RWPE2 (cell line): ENCODE measurements at places on chromosomes 6 and 20.
A peak's percentile ranks its signal among the peaks of the same experiment; 100 is the strongest.

GRCh38 chr20:37533154-37533715 lies 5.6 kb upstream of the BLCAP start:
- DNase-seq = peak; percentile 19

DNA sequence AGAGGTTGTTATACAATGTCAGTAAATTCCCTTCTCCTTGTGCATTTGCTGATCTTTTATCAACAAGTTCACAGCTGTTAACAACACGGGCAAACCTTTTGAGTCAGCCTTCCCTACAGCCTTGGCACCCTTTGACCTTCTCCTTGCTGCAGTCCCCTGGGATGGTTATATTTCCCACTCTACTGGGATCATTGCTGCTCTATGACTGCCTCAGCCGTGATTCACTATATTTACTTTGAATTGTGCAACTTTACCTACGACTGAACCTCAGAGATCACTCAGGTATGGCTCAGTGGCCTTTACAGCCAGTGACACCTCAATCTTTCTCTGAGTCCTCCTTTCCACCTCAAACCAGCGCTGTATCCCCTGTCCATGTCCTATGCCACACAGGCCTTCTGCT lies 1293.3 kb downstream of the EPHA7 start:
- DNase-seq = peak; percentile 65

GRCh38 chr6:16419636-16420336 lies 181.4 kb downstream of the GMPR start:
- DNase-seq = no peak

GRCh38 chr20:44117296-44118184 lies 69.4 kb downstream of the JPH2 start:
- peak; percentile 71 for DNase-seq

DNA sequence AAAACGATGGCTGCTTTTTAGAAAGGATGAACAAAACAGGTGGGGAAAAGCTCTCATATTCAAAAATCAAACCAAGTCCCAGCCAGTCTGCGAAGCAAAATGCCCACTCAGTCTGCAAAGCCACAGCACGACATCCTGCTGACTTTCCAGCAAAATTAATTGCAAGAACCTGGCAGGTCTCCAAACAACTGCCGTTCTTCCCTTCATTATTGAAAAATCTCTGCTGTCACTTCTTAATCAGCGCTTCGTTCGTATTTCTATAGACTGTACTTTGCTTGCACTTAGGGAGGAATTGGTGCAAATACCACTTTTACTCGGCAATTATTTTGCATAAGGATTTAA lies 222.4 kb downstream of the CBLN4 start:
- no peak for DNase-seq

GRCh38 chr6:17298257-17298656 lies 17.1 kb downstream of the RBM24 start:
- DNase-seq = no peak

GRCh38 chr20:10304471-10305046 lies 85.9 kb downstream of the SNAP25 start:
- no peak for DNase-seq

DNA sequence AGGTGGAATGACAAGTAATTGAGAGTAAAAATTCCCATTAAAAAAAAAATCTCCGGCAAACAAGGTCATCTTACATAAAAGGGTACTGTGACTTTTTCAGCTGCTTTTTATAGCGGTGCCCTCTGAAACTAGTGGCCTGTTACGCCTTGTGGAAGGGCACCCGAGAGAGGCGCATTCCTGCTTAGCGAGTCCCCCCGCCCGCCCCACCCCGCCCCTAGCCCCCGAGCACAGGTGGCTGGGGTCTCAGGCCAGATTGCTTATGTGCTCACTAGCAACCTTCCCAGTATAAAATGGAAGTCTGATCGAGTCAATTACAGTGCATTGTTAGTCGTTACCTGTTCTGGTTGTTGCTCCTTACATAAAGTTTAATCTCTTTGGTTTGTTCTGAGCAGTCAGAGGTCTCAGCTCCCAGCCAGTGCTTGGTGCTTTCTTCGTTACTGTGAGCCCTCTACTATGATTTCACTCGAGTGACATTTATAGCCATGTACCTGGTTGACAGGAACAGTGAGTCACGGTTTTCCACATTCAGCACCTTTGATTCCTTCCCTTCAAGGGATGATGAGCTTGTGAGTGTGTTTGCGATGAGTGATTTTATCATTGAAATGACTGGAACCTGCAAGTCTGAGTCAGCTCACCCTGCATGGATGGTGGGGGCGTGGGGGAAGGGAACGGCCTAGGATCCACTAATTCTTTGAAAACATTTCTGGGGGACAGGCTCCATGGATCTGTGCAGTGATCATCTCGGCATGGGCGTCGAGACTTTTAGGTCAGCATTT lies 47.6 kb downstream of the ZDHHC14 start:
- DNase-seq = no peak

DNA sequence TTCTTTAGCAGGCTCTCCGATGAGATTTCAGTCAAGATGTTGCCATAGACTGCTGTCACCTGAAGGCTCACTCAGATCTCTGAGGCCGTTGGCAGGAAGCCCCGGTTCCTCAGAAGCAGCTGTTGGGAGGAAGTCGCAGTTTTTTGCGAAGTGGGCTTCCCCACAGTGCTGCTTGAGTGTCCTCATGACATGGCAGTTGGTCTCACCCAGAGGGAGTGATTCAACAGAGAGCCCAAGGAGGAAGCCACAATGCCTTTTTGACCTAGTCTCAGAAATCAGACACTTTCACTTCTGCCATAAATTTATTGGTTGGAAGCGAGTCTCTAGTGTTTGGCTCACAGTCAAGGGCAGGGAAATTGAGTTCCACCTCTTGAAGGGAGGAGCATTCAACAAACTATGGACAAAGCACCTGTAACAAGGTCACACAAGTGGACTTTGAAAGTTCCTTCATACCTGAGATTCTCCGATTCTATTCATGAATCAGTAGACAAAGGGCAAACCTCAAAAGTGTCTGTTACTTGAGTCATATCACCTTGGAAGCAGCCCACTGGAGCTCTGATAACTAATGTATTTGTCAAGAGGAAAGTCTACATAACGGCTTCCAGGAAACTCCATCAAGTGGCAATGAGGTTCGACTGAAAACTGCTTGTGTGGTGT lies 208.3 kb downstream of the TASP1 start:
- DNase-seq = no peak

DNA sequence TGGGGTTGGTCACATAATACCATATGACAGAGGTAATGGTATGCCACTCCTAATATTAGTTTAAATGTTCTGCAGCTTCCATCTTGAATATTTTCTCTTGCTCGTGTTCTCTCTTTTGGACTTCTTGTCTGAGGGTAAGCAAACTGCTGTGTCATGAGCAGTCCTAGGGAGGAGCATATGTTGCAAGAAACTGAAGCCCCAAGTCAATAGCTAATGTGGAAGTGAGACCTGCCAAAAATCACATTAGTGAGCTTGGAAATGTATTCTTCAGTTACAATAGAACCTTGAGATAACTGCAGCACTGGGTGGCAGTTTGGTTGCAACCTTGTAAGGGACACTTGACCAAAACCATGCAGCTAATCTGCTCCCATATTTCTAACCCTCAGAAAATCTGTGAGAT lies 178.2 kb upstream of the IMPG1 start:
- no peak for DNase-seq

- no peak for DNase-seq
Measured at GRCh38 chr6:119157506-119157815, 79.0 kb upstream of the FAM184A start.

DNA sequence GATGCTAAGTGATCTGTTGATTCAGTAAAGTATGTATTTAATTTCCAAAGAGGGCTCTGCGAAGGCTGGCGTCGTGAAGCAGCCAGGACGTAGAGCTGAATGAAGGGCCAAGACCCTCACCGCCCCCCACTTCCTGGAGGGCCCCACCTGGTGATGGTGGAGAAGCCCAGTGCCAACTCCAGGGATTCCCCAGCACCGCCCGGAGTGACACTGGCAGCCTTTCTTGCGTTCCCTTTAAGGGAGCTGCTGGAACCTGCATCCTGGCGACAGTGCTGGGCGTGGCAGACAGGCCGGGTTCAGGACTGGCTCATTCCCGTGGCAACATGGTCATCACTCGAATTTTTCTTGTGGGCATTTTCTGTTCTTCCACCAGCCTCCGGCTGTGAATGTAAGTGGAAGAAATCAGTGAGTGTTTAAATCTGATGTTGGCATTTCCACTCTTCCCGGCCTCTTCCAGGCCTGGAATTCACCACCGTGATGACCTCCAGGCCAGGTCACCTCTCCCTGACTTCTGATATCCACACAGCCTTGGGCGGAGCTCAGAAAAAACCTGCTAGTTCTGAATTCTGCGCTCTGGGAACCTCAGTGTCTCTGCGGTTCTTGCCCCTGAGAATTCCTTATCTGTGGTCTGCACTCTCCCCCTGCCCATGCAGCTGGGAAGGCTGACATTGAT lies 57.4 kb upstream of the DACT2 start:
- no peak for DNase-seq

GRCh38 chr20:4912380-4913142 lies 88.7 kb downstream of the SLC23A2 start:
- DNase-seq = no peak

GRCh38 chr6:143959927-143960326 lies 48.1 kb downstream of the PLAGL1 start:
- DNase-seq = no peak

GRCh38 chr6:12148317-12148801 lies 136.2 kb downstream of the HIVEP1 start:
- no peak for DNase-seq

DNA sequence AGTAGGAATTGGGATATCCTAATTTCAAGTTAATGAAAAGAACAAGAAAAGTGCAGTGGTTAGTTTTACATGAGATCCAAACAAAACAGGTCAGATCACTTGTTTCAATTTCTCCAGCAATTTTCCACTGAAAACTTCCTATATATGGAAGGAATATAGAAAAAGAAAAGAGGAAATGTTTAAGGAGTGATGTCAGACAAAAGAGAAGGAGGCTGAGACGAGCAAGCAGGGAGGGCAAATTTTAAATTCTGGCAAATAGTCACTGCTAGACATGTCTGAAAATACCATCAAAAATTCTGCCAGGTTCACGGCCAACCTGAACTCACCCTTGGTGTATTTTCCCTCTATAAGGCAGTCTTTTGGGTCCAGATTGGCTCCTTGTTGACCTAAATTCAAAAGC lies 9.5 kb upstream of the NUP153 start:
- no peak for DNase-seq

DNA sequence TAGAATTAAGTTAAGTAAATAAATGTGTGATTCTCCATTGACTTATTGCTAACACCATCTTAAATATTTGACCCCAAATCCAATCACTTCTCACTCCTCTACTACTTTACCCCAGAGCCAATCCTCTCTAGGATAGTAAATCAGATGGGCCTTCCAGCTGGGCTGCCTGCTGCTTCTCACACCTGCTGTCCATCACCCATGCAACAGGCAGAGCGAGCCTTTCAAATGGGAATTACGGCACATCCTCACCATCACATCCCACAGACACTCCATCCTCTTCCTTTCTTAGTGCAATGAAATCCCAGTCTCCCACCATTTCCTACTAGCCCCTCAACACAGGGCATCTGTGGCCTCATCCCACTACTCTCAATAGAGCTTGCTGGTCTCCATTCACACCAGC lies 34.0 kb downstream of the HLA-F start:
- no peak for DNase-seq

DNA sequence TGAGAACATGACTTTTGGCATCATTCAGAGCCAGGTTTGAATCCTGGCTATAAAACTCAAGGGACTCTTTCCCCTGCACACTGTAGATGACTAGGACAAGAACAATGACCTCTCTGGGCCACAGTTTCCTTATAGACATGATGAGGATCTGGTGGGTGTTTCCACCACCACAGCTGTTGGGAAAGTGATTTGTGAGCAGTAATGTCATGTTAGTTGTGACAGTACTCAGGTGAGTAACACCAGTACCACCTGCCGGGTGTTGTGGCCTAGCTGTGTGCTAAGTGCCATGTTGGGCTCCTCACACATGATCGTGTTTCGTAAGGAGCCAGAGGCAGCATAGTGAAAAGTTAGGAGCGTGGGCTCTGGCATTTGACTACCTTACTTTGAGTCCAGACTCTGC lies 24.1 kb downstream of the HM13 start:
- DNase-seq = no peak

GRCh38 chr20:48718786-48719578 lies 108.8 kb downstream of the PREX1 start:
- DNase-seq = no peak

GRCh38 chr6:41706876-41707564 lies 28.4 kb downstream of the TFEB start:
- no peak for DNase-seq

DNA sequence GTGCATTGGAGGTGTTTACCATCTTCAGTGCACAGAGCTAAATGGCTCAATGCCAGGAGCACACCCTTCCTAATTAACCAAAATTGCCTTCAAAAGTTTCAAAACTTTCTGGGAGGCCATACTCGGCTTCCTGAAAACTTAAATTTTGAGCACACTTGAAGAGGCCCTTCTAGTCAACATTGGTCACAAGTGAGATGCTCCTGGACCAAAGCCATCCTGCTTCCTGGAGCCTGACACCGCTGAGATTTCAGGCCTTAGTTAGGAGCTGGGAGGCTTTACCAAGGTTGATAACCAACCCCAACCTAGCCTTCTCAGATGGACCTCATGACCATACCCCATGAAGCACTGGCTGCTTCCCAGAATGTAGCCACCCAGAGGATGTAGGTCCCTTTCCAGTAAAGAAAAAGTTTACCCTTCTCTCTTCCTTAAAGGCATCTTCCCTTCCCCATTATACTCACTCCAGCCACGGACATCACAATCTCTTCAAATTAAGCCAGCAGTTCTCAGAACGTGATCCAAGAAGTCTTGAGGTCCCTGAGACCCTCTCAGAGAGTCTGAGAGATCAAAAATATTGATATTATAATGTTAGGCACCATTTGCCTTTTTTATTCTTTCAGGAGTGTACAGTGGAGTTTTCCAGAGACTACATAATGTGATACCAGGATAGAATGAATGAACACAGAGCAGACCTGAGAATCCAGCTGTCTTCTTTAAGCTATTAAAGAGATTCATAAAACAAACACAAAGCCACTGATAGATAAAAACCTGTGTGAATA lies 32.8 kb upstream of the SPTLC3 start:
- no peak for DNase-seq

GRCh38 chr6:83974409-83975050 lies 59.0 kb upstream of the MRAP2 start:
- no peak for DNase-seq

DNA sequence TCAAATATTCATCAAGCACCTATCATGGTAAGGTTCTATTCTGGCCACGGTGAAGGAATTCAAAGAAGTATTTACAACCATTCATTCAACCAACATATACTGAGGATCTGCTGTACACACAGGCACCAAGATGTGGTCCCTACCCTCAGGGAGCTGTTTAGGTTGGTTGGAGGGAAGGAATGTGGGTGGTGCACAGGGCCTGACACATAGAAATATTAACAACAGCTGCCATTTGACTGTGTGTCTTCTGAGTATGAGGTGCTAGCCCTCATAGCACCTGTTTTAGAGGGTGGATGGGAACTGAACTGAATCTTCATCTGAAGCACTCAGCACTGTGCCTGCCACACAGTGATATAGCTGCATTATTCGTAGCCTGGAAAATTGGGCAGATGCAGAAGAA lies 7.3 kb downstream of the SNPH start:
- no peak for DNase-seq
